ENCODE measurements at places on chromosomes 16 and 17.

DNA sequence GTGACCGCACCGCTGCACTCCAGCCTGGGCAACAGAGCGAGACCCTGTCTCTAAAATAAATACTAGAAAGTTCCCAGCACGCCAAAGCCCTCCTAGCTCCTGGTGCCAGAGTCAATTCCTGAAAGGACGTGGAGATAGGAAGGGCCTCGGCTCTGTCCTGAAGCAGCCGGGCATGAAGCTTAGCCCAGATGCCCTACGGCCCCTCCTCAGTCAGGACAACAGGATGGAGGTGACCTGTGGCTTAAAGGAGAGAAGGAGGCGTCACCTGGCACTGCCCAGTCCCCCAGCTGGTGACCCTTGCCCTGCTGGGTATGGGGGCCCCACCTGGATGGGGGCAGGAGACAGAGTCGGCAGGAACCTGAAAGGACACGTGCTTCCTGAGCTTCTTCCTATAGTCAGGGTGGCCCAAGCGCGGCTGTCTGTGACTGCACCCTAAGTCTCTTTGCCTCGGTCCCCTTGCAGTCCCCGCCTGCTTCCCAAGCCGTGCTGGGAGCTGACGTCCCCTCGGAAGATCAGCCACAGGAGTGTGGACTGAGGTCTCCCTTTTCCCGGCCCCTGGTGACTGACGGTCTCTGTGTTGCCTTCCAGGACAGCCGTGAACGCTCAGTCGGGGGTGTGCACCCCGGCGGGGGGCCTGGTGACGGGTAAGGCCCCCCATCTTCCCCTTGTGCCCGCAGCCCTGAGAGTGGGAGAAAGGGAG lies 14.9 kb upstream of the RNF213 start:
- DNase-seq, result no peak

- no peak for DNase-seq
Measured at GRCh38 chr17:36855459-36855858, 81.8 kb upstream of the LHX1 start.

DNA sequence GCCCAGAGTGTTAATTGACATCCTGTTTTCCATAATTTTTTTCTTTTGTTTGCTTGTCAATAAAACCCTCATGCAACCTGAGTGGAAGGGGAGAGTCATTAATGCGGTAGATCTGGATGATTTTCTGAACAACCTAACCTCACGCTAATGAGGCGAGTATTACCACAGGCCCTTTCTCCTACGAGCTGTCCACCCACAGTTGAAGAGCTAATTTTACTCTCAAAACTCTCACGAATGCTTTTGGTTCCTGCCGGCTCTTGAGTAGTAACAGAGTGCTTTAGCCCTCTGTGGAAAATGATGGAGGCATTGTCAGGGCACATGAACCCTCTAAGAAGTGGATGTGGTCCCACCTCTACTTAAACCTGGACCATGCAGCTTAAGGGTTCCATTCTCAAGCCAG lies 491.3 kb upstream of the RBFOX1 start:
- no peak for DNase-seq

DNA sequence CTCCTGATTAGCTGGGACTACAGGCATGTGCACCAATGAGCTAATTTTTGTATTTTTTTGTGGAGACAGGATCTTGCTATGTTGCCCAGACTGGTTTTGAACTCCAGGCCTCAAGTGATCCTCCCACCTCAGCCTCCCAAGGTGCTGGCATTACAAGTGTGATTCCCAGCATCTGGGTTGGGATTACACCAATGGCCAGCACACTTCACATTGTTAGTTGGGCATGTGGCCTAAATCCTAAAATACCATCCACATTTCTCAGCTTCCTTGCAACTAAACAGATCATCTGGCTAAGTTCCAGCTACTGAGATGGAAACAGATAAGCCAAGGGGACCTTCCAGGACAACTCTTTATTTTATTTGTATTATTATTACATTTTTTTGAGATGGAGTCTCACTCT lies 9.9 kb downstream of the RABEP2 start:
- DNase-seq, result no peak

DNA sequence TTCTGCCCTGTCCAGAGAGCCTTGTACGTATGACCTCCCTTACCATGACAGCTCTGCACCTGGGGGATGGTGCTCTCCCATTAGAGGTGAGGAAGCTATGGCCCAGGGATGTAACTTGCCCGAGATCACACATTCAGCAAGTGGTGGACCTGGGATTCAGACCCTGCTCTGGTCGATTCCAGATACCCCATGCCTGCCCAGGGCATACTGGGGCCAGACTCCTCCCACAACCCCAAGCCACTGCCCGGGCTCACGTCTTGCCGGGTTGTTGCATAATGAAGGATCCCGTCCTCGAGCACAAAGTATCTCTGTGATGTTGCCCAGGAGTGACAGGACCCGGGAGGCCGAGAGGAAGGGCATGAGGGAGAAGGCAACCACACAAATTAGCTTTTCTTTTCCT lies 2.1 kb downstream of the OSBPL7 start:
- DNase-seq, result no peak

GRCh38 chr17:52027081-52027480 lies 131.4 kb downstream of the CA10 start:
- DNase-seq, result no peak

Measured in activated naive CD4-positive, alpha-beta T cell treated with anti-CD3 and anti-CD28 coated beads, Interleukin-2, amount 50 U/mL, for 16 hours (primary cell).